ENCODE measurements at places on chromosomes 13 and 19.

DNA sequence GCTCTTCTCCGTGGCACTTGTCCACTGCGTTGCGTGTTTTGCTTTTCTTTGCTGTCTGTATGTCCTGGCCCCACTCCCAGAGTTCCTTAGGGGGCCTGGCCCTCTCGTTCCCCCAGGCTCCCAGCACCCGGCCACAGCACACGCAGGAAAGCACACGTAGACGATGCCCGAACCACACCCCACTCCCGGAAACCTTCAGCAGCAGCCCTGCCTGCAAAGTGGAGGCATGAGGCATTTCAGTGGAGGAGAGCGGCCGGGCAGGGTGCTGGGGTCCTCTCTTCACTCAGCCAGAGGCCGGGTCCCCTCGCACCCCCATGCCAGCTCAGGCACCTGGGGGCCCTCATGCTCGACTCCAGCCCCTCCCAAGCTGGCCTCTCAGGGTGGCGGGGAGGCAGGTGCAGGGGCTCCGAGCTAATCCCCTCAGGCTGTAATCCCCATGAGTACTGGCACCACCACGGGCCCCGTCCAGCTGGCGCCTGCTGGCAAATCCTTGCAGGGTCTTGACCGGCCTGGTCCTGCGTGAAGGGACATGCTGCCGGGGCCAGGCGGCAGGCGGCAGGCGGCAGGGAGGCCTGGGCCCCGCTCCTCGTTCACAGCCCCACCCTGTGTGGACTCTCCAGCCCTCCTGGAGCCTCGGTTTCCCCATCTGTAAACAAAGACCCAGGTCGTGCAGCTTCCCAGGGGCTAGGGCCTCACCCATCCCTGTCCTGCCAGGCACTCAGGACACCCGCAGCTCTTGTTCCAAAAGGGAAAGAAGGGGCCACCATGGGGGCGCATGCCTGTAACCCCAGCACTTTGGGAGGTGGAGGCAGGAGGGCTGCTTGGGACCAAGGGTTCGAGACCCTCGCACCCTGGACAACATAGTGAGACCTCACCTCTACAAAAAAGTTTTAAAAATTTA, 7.0 kb downstream of the PIP5K1C start:
- no peak for DNase-seq

- no peak for DNase-seq
Observed at GRCh38 chr19:45170146-45171106, 7.6 kb downstream of the TRAPPC6A start.

DNA sequence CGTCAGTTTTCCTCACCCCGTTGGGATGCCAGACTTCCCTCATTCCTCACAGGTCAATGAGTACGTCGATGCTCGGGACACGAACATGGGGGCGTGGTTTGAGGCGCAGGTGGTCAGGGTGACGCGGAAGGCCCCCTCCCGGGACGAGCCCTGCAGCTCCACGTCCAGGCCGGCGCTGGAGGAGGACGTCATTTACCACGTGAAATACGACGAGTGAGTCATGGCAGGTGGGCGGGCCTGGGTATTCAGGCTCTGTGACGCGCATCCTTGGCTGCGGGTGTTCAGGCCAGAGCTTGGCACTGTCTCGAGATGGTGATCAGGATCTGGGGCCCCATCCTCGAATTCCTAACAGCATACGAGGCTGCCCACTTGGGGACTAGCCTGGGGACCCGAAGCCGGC, 21.4 kb downstream of the UHRF1 start:
- no peak for DNase-seq

DNA sequence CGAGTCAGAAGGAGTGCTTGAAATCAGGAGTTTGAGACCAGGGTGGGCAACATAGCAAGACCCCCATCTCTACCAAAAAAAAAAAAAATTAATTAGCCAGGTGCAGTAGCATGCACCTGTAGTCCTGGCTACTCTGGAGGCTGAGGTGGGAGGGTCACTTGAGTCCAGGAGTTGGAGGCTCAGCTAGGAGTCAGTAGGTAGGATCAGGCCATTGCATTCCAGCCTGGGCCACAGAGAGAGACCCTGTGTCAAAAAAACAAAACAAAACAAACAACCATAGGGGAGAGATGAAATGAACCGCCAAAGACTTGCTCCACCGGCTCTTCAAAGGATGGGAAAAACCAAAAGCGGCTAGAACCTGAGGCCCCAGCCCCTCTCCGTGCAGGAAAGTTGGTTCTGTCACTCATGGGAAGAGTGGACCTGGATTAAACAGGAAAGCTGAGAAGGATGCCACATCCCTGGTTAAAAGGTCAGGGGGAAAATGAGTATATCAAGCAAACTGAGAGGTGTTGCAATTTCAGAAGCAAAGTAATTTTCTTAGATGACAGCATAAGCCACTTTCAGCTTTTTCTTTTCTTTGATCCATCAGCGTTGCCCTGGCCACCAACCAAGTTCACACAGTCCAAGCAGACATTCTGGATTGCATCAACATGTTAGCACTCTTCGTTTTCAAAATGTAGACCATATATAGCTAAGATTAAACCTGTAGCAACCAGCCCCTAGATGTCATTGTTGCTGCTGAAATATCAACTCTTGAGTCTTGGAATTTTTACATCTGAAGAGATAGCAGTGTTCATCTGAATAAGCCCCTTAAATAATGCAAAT, 8.9 kb upstream of the ZNF507 start:
- DNase-seq, result no peak

GRCh38 chr13:41231786-41232185, 31.6 kb downstream of the MTRF1 start:
- DNase-seq, result no peak

DNA sequence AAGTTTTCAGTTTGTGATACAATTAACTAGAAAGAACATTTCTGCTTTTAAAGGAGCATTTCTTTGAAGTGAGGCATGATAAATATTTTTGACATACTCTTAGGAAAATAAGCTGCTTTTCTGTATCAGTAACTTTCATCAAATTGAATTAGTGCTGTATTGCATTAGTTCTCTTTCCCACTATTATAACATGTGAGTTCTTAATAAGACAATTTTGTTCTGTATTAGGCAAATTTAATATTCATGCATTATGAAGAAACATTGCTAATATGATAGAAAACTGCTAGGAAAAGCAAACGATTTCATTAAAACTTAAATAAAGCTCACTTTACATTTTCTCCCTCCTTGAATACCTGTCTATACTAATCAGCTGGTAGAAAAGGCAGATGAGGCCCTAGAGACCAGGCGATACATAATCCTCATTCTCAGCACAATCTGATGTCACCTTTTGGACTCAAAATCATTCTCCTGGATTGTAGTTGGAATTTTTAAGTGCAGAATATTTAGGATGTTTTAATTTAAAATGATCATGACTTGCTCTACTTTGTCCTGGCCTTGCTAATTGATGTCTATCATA, 1636.8 kb downstream of the PCDH9 start:
- DNase-seq, result no peak

DNA sequence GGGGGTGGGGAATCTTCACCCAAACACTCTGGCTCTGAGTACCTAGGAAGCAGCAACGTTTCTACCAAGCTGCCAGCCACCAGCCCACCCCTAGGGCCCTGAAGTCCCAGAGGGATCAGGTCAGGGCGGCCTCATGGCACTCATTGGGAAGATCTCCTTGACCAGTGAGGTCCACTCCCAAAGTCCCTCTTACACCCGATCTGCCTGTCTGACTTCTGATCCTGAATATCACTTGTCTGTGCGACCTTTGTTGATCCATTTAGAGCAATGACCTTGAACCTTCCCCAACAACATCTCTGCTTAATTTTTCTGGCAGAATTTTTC, 2.1 kb upstream of the GNA15 start:
- DNase-seq, result no peak

GRCh38 chr19:19866611-19867248, 1.0 kb downstream of the ZNF253 start:
- DNase-seq, result no peak

DNA sequence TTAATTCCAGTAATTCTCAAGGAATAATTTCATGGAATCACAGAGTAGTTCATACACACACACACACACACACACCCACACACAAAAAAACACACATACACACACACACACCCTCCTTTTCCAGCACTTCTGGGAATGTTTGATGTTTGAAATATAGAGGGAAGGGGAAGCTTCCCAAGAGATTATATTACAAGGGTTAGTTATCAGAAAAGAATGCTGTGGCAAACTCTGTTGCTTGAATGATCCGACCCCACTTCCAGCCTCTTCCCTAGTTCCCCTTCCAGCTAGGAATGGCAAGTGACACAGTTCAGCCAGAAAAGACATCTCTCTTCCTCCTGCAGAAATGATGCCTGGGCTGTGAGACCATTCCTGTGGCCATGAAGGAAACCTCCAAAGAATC, 49.9 kb downstream of the KCTD12 start:
- no peak for DNase-seq

DNA sequence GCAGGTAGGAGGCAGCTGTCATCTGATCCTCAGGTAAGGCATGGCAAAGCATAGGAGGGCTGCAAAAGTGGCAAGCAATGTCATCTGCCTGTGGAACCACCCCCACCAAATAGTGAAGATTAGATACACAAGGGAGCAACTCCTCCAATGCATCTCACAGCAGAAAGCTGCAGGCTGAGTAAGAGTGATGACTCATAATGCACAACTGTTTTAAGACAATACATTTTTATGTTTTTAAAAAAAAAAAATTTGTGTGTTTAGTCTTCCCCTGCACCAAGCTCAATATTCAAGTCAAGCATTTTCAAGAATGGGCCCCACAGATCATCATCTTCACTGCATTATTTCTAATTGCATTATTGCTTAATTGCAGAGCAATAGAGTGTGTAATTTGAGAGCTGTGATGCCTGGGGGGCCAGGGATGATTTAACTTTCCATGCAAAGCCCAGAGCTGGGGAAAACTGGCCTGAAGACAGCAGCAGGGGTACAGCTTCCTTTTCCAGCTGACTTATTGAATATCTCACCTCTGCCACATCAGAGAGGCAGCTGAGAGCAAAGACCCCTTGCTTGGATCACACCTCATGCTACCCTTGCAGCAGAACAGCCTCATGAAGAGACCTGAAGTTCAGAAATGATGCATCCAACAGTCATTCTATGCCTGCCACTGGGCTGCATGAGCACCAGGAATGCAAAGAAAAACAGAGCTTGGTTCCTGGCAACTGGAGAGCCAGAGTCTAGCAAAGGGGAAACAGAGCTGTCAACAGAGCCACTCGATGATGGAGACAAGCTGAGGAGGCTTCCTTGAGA, 22.7 kb upstream of the POP4 start:
- no peak for DNase-seq

- no peak for DNase-seq
Observed at GRCh38 chr13:25943081-25943480, 108.7 kb downstream of the SHISA2 start.

GRCh38 chr19:18699403-18700054, 16.0 kb downstream of the CRTC1 start:
- no peak for DNase-seq

DNA sequence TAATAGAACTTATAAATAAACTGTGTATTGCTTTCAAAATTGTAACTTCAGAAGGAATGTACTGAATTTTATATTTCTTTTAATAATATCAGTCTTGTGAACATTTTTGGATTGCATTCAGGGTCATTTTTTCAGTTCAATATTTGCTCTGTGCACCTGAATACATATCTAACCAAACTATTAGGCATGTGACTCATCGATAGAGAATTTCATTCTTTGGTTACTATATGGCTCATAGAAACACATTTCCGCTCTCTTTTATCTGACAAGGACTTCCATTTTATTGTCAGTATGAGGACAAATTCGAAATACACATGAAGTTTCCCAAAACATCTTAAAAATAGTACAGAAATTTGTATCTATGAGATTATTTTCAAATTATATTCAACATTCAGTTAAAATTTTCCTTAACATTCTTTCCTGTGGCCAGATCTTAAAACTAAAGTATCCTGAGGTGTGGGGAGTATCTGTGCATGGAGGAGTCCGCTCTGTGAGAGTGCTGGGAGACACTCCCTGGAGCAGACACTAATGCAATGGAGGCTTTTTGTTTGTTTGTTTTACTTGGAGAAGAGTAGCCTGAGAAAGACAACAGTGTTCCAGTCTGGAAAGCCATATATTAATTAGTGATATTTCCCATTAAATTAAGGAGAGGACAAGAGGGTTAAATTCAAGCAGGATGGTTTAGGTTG, 483.6 kb downstream of the PCDH20 start:
- DNase-seq, result no peak

DNA sequence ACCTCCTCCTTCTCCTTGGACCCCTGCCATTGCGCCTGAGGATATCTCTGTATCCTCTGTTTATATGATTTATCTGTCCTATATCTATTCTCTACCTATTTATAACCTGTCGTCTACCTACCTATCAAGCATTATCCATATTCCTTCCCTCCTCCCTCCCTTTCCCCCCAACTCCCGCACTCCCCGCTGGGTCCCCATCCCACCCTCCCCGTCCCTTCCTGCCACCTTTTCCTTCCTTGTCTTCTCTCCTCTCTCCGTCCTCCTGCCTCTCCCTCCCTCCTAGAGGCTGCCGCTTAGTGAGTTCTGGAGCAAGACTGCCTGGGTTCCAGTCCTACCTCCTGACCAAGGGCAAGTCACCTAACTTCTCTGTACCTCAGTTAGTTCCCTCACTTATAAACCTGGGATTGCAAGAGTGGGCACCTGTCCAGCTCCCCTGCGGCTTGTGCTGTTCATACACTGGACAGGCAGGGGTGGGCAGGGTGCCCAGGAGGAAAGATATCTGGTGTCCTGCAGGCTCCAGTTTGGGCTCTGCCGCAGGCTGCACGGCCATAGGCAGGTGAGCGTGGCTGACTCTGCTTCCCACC, 16.1 kb downstream of the TTYH1 start:
- DNase-seq, result no peak

GRCh38 chr19:34979819-34980640, 16.0 kb upstream of the ZNF792 start:
- DNase-seq, result no peak

- DNase-seq, result no peak
Observed at GRCh38 chr19:48928164-48929025, 5.1 kb upstream of the DHDH start.

DNA sequence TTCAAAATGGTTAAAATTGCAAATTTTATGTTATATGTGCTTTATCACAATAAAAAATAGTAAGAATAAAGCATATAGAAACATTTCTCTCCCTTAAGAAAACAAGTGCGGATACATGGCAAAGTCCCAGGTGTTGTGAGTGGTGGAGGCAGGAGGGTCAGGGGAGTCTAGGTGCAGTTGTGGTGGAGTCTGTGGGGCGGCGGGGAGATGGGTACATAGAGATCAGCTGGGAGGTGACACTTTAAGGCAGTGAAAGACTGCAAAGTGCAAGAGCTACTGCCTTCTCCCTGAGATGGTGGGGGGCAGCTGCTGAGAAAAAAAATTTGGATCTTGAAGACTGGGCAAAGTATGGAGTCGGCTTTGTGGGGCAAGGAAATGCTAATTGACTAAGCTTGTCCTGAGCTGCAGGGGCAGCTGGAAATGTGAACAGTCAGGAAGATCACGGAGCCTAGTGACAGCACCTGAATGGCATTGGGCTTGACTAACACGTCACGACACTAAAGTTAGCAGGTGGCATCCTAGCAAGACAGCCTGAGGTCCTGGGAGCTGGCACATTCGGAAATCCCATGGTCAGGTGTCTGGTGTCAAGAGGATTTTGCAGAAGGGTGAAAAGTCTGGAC, 72.9 kb upstream of the IRS2 start:
- no peak for DNase-seq

DNA sequence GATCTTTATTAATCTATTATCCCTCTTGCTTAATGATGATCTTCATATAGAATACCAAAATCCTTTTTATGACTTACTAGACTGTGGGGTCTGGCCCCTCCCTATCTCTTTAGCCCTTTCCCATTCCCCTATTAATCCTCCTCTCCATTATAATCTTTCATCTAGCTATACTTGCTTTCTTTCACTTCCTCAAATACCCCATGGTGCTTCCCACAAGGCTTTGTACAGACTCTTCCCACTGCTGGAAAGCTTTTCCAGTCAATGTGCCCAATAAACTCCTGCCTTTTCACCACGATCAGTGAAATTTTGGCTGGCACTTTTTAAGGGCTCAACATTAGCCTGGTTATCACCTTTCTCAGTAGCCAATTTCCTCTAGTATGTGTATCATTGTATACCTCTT, 3.2 kb upstream of the EBPL start:
- DNase-seq, result no peak
